Endothelial cell (in vitro differentiated cells): ENCODE measurements at places on chromosomes 3 and 15.

- no peak for DNase-seq
Measured at GRCh38 chr15:70708839-70709238, 54.5 kb downstream of the UACA start.

DNA sequence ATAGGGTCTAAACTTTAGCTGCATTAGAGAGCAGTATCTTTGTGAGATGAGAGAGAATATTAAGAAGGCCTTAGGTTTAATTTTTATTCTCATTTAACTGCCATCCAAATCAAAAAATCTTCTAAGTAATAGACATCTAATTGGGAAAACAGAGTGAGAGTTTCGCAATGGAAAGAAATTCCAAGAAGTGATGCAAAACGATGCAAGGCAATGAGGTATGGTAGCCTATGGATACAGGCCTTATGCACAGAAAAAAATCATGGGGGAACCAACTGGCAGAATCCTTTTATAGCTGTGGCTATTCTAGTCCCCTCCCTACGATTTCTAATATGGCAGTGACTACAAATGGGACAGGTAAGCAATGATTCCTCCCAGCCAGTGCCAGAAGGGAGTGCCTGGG lies 225.9 kb downstream of the GREM1 start:
- DNase-seq, result no peak

- no peak for DNase-seq
Measured at GRCh38 chr3:49378249-49378895, 20.2 kb upstream of the GPX1 start.

GRCh38 chr3:53342353-53342752 lies 5.0 kb downstream of the DCP1A start:
- DNase-seq, result no peak

- peak; percentile 49 for DNase-seq
Measured at GRCh38 chr3:129610276-129610675, 3.8 kb upstream of the PLXND1 start.

GRCh38 chr3:19226479-19226878 lies 78.2 kb downstream of the KCNH8 start:
- DNase-seq, result no peak

DNA sequence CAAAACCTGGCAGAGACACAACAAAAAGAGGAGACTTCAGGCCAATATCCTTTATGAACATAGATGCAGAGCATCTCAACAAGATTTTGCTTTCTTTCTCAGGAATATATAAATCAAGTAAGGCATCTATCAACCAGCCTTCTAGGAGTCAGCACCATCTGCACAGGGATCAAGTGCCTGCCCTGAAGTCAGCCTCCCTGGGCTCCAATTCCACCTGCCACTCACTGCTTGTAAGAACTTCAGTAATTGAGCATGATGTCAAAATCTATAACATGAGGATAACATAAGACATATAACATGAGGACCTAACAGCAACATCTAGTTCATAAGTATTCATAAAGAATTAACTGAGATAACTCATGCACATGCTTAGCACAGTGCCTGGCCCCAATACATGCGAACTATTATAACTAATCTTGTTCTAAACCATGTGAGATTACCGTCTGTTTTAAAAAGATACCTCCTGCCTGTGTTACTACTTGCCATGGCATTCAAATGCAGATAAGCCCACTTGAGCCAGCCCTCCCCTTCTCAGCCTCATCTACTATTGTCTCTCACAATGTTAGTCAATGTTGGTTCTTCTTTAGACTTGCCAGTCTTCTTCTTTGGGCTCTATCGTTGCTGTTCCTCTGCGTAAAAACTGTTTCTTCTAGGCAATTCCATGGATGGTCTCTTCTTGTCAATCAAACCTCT lies 91.6 kb downstream of the PLD1 start:
- DNase-seq, result no peak

- DNase-seq, result no peak
Measured at GRCh38 chr3:143699424-143699823, 148.8 kb downstream of the SLC9A9 start.

DNA sequence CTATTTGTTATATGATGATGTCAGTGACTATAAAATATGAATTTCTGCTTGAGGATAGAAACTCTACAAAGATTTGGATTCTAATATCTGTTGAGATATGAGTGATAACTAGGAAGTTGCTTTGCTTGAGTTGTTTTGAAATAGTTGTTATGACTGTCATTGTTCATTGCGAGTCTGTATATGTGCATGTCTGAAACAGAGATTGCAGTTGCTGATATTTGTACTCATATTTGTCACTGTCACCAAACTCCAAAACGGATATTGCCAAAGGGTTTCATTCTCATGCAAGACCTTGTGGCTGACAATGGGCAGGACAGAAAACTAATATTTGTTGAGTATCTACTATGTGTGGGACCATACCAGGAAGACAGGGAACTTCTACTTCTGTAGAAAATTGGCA lies 240.2 kb downstream of the CD47 start:
- no peak for DNase-seq

DNA sequence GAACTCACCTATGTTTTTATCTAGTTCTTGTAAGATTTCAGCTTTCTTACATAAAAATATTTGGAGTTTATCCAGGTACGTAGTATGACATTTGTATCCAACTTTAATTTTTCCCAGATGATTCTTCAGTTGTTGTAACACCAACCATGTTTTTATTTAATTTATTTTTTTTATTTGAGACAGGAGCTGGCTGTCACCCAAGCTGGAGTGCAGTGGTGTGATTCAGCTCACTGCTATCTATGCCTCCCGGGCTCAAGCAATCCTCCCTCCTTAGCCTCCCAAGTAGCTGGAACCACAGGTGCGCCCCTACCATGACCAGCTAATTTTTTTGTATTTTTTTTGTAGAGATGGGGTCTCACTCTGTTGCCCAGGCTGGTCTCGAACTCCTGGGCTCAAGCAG lies 6.6 kb downstream of the XYLB start:
- DNase-seq, result no peak

DNA sequence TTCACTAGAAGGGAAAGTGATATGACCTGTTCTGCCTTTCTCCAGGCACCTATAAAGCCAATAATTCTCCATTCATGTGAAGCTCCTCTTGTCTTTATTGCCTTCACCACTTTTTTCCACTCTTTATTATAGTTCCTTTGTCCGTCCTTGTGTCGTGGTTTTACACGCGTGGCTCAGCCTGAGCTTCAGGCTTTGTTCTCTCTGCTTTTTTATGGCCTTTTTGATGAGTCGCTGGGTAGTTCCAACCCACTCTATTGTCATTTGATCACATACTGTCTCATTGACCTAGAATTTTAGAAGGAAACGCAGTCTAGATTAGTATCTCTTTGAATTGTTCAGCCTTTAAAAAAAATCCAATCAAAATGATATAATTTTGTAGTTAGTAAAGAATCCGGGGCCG lies 403.2 kb downstream of the PTPRG start:
- DNase-seq, result no peak

GRCh38 chr15:68302729-68303128 lies 25.2 kb downstream of the FEM1B start:
- no peak for DNase-seq
